Thoracic aorta (tissue), 2 donors: ENCODE measurements at places on chromosomes 6 and 20.

GRCh38 chr6:33718713-33719112 lies 7.2 kb upstream of the UQCC2 start:
- peaks cover 5% of the 10 kb centered on the region for H3K4me1 ChIP-seq
- H3K36me3 ChIP-seq = no peaks in the 10 kb centered on the region
- no peaks in the 10 kb centered on the region for H3K27me3 ChIP-seq
- no peak overlapping the region for H3K4me3 ChIP-seq

DNA sequence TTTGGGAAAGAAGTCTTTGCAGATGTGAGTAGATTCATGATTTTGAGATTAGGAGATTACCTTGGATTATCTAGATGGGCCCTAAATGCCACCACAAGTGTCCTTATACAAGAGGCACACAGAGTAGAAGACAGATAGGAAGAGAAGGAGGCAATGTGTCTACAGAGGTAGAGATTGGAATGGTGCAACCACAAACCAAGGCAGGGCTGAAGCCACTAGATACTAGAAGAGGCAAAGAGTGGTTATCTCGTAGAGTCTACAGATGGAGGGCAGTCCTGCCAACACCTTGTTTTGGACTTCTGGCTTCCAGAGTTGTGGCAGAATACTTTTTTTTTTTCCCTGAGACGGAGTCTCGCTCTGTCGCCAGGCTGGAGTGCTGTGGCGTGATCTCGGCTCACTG lies 138.3 kb upstream of the AKIRIN2 start:
- H3K4me1 ChIP-seq = no peaks in the 10 kb centered on the region
- H3K36me3 ChIP-seq = no peaks in the 10 kb centered on the region
- DNase-seq = no peak
- no peak overlapping the region for H3K27ac ChIP-seq
- H3K4me3 ChIP-seq = no peak overlapping the region

DNA sequence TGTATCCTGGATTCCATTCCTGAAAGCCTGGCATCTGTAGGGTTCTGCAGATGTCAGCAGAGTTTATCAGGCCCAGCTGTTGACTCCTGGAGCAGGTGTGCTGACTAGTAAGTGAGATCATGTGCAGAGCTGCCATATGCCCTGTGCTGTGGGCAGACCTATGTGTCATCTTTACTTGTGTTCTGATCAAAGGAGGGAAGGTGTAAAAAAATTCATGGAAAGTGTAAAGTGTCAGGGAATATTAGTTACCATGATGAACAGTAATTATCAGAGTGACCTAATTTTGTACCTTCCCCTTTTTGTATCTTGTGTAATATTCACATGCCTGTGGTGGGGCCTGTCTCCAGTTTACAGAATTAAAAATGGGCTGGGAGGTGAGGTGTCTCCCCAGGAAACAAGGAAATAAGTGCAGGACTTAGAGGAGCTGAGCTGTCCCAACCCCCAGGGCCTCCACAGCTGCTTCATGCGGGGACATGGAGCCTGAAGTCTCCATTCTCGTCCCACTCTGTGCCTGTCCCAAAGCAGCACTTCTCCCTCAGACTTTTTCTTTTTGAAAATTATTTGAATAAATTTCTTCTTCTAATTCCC lies 148.2 kb upstream of the GGTLC1 start:
- no peak for DNase-seq
- no peaks in the 10 kb centered on the region for H3K36me3 ChIP-seq
- H3K27me3 ChIP-seq = no peaks in the 10 kb centered on the region
- no peak overlapping the region for H3K4me3 ChIP-seq
- H3K4me1 ChIP-seq = no peaks in the 10 kb centered on the region

- no peak overlapping the region for H3K4me3 ChIP-seq
- H3K36me3 ChIP-seq = no peaks in the 10 kb centered on the region
- no peaks in the 10 kb centered on the region for H3K4me1 ChIP-seq
Observed at GRCh38 chr20:17061715-17062114, 165.1 kb upstream of the PCSK2 start.

GRCh38 chr20:44956410-44956809 lies 3.8 kb downstream of the TOMM34 start:
- no peak overlapping the region for H3K27ac ChIP-seq
- peaks cover 12% of the 10 kb centered on the region for H3K4me1 ChIP-seq
- DNase-seq = no peak
- H3K36me3 ChIP-seq = peaks cover 22% of the 10 kb centered on the region
- no peaks in the 10 kb centered on the region for H3K27me3 ChIP-seq

GRCh38 chr20:53059848-53060247 lies 87.7 kb downstream of the TSHZ2 start:
- H3K4me1 ChIP-seq = no peaks in the 10 kb centered on the region
- no peak overlapping the region for H3K27ac ChIP-seq
- no peaks in the 10 kb centered on the region for H3K36me3 ChIP-seq
- no peak overlapping the region for H3K4me3 ChIP-seq

DNA sequence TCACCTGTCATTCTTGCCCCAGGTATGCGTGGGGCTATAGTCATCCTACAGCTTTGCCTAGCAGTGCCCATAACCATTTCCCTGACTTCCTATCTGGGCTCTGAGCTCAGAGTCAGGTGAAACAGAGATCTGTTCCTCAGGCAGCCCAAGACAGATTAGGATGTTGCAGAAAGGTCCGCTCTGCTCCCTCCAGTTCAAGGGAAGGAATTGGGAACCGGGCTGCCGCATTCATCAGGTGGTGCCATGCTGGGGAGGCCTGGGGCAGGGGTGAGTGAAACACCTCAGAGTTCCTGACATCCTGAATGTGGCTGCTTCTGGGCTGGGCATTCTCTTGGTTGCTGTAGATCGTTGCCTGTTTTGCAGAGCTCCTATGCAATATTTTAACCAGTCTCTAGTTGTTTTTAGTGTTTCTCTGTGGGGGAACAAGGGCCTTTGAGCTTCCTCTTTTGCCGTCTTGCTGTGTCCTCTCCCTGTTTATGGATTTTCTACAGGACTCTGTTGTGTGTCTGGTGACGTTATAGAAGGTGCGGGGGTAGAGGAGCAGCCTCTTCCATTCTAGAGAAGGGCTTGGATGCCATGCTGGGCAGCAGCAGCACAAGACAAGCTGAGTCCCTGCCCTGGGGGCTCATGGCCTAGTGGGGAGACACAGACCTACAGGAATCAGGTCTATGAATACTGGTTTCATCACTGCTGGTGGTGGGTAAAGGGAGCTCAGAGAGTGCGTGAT lies 9.2 kb downstream of the ENTPD6 start:
- DNase-seq = no peak
- H3K27me3 ChIP-seq = no peaks in the 10 kb centered on the region
- peaks cover 14% of the 10 kb centered on the region for H3K4me1 ChIP-seq
- no peaks in the 10 kb centered on the region for H3K36me3 ChIP-seq

DNA sequence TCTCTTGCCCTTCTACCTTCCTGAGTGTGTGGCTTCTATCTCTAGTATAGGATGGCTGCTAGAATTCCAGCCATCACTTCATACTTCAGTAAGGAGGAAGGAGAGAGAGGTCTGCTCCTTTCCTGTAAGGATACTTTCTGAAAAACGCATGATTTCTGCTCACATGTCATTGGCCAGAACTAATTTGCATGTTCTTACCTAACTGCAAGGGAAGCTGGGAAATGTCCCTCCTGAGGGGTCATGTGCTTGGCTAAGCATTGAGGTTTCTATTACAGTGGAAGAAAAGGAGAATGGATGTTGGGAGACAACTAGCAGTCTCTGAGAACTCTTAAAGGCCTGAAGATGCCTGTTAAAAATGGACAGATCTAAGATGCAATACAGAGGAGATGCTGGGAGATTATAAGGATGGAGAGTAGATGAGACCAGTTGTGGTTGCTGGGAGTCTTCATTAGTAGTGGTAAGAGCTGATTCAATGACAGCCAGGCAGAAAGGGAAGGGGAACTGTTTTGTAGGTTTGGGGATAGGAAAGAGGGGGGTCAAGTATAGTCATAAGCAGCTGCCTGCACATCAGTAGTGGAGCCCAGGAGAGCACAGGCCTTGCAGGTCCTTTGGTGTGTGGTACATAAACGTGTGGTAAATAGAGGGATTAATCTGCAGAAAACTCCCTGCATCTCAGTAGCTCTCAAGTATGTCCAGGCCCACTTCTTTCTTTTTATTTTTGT lies 20.2 kb downstream of the CDS2 start:
- H3K27ac ChIP-seq = peak overlapping the region; percentile 81
- no peaks in the 10 kb centered on the region for H3K36me3 ChIP-seq
- H3K27me3 ChIP-seq = no peaks in the 10 kb centered on the region
- no peak overlapping the region for H3K4me3 ChIP-seq

- no peaks in the 10 kb centered on the region for H3K27me3 ChIP-seq
- H3K27ac ChIP-seq = no peak overlapping the region
- no peak for DNase-seq
- H3K36me3 ChIP-seq = no peaks in the 10 kb centered on the region
- H3K4me1 ChIP-seq = no peaks in the 10 kb centered on the region
- no peak overlapping the region for H3K4me3 ChIP-seq
Observed at GRCh38 chr6:18436341-18436740, 49.2 kb downstream of the RNF144B start.

DNA sequence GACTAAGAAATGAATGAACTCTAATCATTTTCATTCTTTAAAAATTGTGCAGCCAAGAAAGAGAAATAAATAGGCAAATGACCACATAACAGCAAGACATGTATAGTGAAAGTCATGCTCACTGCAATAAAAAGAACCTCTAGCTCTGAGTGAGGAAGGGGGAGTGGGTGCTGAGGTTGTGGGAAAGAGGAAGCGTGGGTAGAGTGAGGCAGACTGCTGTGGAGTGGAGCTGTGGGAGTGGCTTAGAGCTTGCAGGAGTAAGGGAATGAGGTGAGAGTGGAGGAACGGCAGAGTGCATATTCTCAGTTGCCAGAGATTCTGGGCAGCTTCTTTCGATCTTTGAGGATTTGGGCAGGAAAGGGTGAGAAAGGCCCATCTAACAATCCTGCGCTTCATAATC lies 10.4 kb downstream of the DEFB129 start:
- H3K36me3 ChIP-seq = no peaks in the 10 kb centered on the region
- DNase-seq = no peak
- H3K4me1 ChIP-seq = no peaks in the 10 kb centered on the region
- H3K4me3 ChIP-seq = peak overlapping the region; percentile 35
- H3K27me3 ChIP-seq = no peaks in the 10 kb centered on the region
- H3K27ac ChIP-seq = no peak overlapping the region

GRCh38 chr6:126811321-126811720 lies 307.1 kb upstream of the RSPO3 start:
- no peak overlapping the region for H3K4me3 ChIP-seq
- H3K36me3 ChIP-seq = no peaks in the 10 kb centered on the region
- no peak for DNase-seq
- H3K27me3 ChIP-seq = no peaks in the 10 kb centered on the region
- H3K4me1 ChIP-seq = peaks cover 7% of the 10 kb centered on the region
- no peak overlapping the region for H3K27ac ChIP-seq

GRCh38 chr6:135195041-135195440 lies 13.9 kb downstream of the MYB start:
- no peaks in the 10 kb centered on the region for H3K36me3 ChIP-seq
- no peak for DNase-seq
- no peak overlapping the region for H3K27ac ChIP-seq
- no peaks in the 10 kb centered on the region for H3K27me3 ChIP-seq

DNA sequence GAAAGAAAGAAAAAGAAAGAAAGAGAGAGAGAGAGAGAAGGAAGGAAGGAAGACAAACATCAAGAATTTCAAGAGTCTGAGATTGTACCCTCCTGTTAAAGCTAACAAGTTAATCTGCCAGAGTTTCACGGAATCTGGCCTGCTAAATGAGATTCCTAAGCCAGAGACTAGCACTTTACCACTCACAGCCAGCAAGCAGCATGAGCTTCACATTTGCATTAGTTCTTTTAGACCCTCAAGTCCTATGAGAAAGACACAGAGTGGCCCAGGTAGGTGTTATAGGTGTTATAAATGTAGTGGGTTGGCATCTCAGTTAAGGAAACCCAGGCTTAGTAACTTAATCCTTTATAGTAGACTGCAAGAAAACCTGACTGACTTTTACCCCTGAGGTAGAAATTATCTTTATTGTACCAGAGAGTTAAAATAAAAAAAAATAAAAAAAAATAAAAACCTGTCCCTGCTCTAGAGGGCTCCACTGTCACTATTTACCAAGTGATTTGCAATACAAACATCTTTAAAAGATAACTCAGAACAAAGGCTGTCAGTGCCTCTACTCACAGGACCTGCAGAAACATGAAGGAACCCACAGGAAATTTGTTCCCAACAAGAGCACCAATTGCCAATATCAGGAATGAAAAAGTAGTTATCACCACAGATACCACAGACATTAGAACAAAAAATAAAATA lies 9.7 kb upstream of the IBTK start:
- no peak overlapping the region for H3K4me3 ChIP-seq
- no peaks in the 10 kb centered on the region for H3K27me3 ChIP-seq
- H3K4me1 ChIP-seq = peaks cover 7% of the 10 kb centered on the region
- H3K27ac ChIP-seq = no peak overlapping the region
- H3K36me3 ChIP-seq = no peaks in the 10 kb centered on the region

DNA sequence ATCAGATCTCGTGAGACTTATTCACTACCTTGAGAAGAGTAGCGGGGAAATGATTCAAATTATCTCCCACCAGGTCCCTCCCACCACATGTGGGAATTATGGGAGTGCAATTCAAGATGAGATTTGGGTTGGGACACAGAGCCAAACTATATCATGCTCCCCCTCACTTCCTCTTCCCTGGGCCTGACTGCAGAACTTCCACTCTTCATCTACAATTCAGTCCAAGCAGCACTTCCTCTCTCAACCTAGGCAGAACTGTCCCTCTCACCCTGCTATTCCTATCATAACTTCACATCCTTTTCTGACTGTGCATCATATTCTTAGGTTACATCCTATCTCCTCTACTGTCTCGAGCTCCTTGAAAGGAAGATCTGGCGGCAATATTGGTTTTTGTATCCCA lies 184.0 kb upstream of the HDDC2 start:
- no peak overlapping the region for H3K4me3 ChIP-seq
- no peaks in the 10 kb centered on the region for H3K27me3 ChIP-seq
- H3K27ac ChIP-seq = no peak overlapping the region

- H3K27ac ChIP-seq = peak overlapping the region; percentile 40
- no peaks in the 10 kb centered on the region for H3K36me3 ChIP-seq
Observed at GRCh38 chr6:3281631-3282475, 23.1 kb downstream of the PSMG4 start.

GRCh38 chr6:168035661-168036545 lies 38.4 kb downstream of the KIF25 start:
- H3K36me3 ChIP-seq = no peaks in the 10 kb centered on the region
- peak overlapping the region; percentile 30 for H3K27ac ChIP-seq
- H3K4me1 ChIP-seq = peaks cover 4% of the 10 kb centered on the region
- H3K4me3 ChIP-seq = peak overlapping the region; percentile 71

GRCh38 chr20:45959126-45959525 lies 12.9 kb downstream of the ZNF335 start:
- H3K27me3 ChIP-seq = no peaks in the 10 kb centered on the region
- no peaks in the 10 kb centered on the region for H3K4me1 ChIP-seq
- peaks cover 67% of the 10 kb centered on the region for H3K36me3 ChIP-seq
- DNase-seq = no peak

DNA sequence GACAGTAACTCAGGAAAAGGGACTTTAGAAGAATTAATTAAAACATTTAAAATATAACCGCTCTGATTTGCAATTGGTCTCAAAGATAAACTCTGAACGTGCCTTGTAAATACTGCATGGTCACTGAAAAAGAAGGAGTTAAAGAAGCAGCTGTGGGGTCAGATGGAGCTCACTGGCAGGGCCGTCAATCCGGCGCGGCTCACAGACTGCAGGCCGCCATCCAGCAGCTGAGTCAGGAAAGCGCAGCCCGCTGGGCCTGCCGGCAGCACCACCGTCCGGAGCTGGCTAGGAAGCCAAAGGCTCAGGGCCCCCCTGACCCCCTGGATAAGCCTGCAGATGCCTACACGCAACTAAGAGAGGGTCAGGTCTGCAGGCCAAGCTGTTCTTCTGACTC lies 54.2 kb upstream of the FRMD1 start:
- no peak for DNase-seq
- H3K4me3 ChIP-seq = peak overlapping the region; percentile 64
- no peaks in the 10 kb centered on the region for H3K36me3 ChIP-seq
- peaks cover 20% of the 10 kb centered on the region for H3K4me1 ChIP-seq

GRCh38 chr6:125392682-125393081 lies 90.9 kb upstream of the HDDC2 start:
- H3K36me3 ChIP-seq = no peaks in the 10 kb centered on the region
- no peaks in the 10 kb centered on the region for H3K27me3 ChIP-seq
- no peak overlapping the region for H3K4me3 ChIP-seq
- no peak for DNase-seq
